ENCODE measurements at places on chromosomes 7 and 10. TPM values are rescaled to one million over a fixed set of nuclear protein-coding genes. Genes with fewer than 3 reads are reported as not detected.
A peak's percentile ranks its signal among the peaks of the same experiment; 100 is the strongest.

The SPDYE8 gene
- polyA plus RNA-seq = not detected

The CCDC136 gene
- polyA plus RNA-seq = 1.7 TPM

The FAM237B gene
- not detected for polyA plus RNA-seq

The GIMAP1 gene
- polyA plus RNA-seq = 1.5 TPM

The GIMAP8 gene
- polyA plus RNA-seq = 3.1 TPM

The MSRB2 gene
- polyA plus RNA-seq = 14.3 TPM

The FAM20C gene
- polyA plus RNA-seq = 16.9 TPM

The LEP gene
- polyA plus RNA-seq = 0.68 TPM

The SPACDR gene
- polyA plus RNA-seq = 0.68 TPM

- DNase-seq = peak; percentile 21
Observed at GRCh38 chr7:4131063-4131462, 551.0 kb upstream of the FOXK1 start.

DNA sequence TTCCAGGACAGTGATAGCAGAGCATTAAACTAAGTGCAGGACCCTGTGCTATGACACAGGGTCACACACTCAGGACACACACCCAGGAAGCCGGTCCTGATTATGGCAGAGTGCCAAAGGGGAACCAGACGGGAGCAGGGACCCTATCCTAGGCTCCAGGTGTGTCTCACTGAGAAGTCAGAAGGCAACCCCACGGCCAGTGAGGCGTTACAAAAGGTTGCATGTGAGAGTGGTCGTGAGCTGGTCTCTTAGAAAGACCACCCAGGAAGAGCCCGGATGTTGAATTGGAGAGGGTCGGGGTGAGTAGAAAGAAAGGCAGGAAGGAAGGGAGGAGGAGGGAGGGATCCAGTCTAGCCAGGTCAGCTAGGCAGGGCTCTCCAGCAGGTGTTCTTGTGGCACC is 31.0 kb downstream of the FRMPD2 start:
- no peak for DNase-seq

GRCh38 chr7:16421333-16422102 is at the start of gene CRPPA:
CRPPA (minus strand) TSS chr7:16421538; CDS start chr7:16421322, 216 bp downstream.
- DNase-seq = peak; percentile 40

- peak; percentile 55 for DNase-seq
Observed at GRCh38 chr10:42952349-42952748, 124.5 kb upstream of the RET start.

GRCh38 chr10:88870089-88870488 is 10.0 kb upstream of the STAMBPL1 start:
- DNase-seq = no peak

- DNase-seq = no peak
Observed at GRCh38 chr10:97207756-97208346, 22.1 kb upstream of the SLIT1 start.

DNA sequence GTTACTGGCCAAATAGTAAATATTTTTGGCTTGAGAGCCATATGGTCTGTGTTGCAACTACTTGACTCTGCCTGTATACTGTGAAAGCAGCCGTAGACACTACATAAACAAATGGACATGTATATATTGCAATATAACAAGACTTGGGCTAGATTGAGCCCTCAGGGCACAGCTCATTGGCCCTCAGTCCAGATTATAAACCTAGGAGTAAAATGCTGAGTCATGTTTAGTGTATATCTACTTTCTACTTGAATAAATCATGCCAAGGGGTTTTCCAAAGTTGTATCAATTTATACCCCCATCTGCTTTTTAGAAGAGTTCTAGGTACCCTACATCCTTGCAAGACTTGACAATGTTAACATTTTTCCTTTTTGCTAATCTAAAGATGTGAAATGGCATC is 27.4 kb upstream of the POU6F2 start:
- no peak for DNase-seq

- DNase-seq = no peak
Observed at GRCh38 chr10:15877836-15878576, 17.7 kb upstream of the MINDY3 start.

GRCh38 chr10:126904818-126905701 is at the start of gene DOCK1:
DOCK1 (plus strand) TSS chr10:126905428; CDS start chr10:126905518, 90 bp downstream.
- peak; percentile 86 for DNase-seq

GRCh38 chr10:110802551-110803238 is 69.0 kb upstream of the PDCD4 start:
- no peak for DNase-seq

DNA sequence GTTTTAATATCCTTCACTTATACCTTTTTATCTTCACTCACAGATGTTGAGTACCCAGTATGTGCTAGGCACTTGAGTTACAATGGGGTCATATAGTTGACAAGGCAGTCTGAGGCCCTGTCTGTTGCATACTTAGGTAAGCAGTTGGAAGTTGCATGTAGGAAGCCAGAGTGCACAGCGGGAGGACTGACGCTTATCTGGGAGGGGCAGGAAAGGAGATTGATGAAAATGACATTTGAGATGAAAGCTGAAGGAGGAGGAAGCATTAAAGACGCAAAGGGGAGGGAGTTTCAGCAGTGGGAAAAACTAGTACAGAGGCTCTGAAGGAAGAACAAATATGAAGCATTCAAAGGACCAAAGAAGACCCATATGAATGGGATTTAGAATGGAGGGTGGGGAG is 266.2 kb downstream of the HTR7 start:
- no peak for DNase-seq

DNA sequence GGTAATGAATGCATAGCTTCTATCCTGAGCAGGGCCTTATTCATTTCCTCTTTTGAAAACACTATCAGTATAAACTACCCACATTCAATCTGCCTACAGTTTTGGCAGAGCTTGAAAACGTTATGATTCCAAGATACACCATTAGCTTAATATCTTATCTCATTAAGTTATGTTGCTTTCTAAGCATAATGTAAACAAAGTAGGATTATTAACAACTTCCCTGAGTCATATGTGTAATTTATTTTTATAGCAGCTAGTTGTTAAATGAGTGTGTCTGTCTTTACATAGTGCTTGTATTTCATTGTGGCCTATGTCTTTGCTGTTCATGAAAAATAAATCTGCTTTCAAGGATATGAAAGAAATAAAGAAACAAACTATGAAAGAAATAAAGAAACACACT is 106.2 kb upstream of the DLX6 start:
- DNase-seq = no peak

- DNase-seq = no peak
Observed at GRCh38 chr10:51574248-51575048, 124.9 kb downstream of the CSTF2T start.

DNA sequence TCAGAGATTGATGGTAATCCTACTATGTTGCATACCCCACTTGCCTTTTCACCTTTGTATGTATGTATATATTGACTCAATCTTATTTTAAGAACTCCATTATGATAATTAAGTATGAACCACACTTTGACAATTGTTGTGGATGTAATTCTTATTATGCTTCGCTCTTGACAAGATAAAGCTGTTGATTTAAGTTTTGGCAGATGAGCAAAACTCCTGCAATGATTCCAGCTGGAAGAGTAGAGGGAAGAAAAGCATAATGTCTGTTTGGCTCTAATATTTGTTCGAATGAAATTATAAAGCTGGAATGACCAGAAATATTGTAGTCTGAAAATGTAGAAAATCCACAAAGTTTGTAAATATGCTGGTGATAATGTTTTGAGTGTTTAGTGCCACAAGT is 83.8 kb upstream of the AKR1E2 start:
- no peak for DNase-seq

DNA sequence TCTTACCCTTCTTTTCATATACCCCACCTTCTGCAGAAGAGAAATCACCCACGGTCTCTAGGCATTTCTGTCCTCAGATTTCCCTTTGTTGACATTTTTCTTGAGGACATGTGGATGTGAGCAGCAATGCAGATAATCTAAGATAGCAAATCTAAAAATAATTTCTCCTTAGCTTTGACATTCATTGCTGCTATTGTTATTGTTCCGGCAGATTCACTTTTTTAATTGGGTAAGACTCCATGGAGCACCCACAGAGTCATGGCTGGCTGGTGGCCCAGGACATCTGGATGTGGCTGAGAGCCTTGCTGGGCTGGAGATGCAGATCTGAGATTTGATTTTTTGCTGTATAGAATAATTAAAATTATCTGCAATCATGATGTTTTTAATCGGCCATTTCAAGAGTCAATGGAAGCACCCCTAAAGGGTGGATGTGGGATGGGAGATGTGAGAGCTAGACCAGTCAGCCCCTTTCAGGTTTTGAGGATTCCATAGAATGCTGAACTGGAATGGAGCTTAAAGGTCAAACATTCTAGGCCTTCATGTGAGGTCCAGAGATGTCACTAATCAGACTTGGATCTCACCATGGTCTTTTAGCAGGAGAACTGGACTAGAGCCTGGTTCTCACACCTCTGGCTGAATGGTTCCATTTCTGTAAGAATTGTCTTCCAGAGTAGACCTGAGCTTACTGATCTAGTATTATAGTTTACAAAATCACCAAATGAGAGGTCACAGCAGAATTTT is 37.5 kb downstream of the TAS2R41 start:
- DNase-seq = no peak

DNA sequence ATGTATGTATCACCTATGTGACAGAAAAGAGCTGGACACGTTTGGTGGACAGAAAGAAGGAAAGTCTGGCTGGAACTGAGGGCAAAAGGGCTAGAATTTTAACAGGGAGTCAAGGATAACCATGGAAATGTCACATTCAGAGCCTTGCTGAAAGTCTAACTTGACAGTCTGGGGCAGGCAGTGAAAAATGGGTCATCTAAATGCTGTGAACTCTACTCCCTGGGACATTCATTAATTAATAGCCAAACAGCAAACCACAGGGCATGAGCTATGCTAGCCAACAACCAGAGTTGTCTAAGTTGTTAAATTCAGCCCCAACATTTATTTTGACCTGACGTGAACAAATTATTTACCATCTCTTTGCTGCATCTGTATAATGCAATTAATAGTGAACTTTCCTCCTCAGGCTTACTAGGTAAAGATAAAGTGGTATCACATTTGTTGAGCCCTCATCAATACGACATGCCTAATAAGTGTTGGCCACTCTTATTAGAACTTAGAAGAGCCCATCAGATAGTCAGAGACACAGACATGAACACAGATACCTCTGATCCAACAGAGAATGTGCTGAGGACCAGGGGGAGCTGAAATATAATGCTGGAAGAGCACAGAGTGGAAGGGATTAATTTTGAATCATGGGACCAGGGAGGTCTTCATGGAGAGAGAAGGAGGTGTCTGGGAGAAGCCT is 109.9 kb downstream of the SORCS1 start:
- peak; percentile 13 for DNase-seq

- no peak for DNase-seq
Observed at GRCh38 chr7:157693521-157694375, 356.9 kb downstream of the DNAJB6 start.

- DNase-seq = no peak
Observed at GRCh38 chr10:27072436-27073114, 27.7 kb downstream of the ANKRD26 start.

GRCh38 chr10:44457259-44457658 is 72.4 kb upstream of the CXCL12 start:
- no peak for DNase-seq

DNA sequence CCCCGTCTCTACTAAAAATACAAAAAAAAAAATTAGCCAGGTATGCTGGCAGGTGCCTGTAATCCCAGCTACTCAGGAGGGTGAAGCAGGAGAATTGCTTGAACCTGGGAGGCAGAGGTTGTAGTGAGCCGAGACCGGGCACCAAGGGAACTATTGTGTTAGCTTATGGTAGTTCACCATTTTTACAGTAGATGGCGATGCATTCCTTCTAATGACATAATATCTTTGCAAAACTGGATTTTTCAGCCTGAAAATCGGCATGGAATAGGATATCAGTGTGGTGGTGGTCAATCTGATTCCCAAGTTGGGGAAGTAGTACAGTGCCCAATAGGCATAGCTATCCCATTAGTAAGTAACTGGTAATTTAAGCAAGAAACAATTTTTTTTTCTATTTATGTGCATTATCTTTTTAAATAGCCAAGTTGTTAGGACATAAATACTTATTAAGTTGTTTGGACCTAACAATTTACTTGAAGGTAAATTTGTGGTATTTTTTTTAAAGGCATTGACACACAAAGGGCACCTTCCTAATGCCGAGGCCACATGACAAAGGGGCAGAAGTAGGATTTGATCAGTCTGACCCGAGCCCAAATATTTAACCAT is 17.6 kb upstream of the IMPDH1 start:
- DNase-seq = no peak

GRCh38 chr7:4261601-4261960 is 420.5 kb upstream of the FOXK1 start:
- DNase-seq = no peak

GRCh38 chr7:51274001-51274400 is 42.6 kb downstream of the COBL start:
- DNase-seq = no peak

DNA sequence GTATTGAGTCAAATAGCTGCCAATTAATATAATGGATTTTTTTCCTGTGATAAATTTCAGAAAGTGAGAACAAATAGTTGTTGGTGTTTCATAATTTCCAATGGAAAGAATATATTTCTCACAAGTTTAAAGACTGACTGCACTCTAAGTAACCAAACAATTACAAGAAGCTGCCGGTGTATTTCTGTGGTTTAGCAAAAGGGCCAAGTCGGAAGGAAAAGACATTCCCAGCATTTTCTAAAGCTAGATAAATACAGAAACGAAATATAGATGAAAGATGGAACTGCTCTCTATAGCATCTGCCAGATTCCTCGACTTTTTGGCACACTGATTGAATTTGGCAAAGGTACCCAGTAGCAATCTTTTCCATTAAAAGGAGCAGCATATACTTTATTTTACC is 92.7 kb upstream of the MKX start:
- no peak for DNase-seq

DNA sequence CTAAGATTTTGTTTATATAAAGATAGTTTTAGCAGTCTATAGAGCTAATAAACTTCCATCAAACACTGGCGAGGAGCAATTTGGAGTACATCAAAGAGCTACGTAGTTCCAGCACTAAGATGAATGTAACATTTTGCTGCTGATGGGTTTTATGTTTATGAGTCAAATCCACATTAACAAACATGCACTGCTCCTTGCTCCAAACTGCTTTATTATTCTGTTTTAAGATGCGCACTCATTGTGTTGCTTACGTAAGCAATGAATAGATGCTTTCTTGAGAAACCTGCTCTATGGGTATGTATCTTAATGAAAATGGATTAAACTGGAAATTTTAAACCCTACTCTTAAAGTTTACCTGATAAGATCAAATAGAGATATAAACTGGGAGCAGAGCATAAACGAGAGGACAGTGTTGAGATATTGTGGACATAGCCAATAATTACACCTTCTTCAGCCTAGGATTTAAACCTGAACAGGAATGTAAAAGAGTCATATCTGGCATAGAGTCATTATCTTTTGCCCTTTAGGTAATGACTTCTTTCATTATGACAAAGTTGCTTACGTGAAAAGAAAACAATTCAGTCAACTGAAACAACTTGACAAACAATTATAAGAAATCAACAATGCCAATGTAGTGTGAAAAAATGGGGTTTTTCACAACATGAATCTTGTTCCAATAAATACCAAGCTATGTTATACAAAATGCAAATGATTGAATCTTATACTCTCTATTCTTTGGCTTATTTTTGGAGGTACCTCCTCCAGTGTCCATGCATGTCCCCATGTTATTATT is 153.5 kb upstream of the MTPN start:
- DNase-seq = no peak

DNA sequence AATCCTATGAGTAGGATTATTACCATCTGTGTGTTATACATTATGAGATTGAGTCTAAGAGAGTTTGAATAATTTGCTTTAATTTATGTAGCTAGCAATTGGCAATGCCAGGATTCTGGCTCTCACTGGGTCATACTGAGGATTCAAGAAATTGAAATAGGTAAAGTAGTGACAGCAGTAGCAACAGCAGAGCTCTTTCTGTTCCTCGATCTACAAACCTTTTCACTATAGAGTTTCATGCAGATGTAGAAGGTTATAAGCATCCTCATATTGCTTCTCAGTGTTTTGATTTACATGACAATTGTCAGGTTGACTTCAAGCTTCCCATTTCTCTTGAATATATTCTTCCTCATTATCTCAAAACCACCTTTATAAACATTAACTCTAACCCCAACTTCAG is 294.1 kb upstream of the CSTF2T start:
- no peak for DNase-seq

Data from pancreas (tissue), 10 donors.